Head of caudate nucleus (tissue), 42 donors: ENCODE measurements at places on chromosomes 7 and 10.

GRCh38 chr10:72320676-72321247 lies 34.0 kb downstream of the DNAJB12 start:
- DNase-seq = no peak

DNA sequence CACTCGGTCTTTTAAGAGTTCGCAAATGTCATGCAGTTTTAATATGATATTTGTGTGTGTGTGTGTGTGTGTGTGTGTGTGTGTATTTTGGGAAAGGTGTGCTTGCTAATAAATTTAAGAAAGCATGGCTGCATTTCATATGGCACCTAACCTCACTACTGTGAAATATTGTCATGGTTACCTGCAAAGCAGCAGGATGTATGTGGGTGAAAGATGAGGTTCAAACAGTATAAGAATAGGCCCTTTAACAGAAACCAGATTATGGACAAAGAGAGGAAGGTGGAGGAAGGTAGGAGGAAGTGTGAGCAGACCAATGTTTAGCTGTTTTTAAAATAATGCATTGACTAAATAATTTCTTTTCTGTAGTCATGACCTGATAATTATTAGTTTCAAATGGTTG lies 73.5 kb upstream of the CACNA2D1 start:
- DNase-seq = no peak

- peak; percentile 69 for DNase-seq
These were observed 33.4 kb upstream of the PLPP4 start for GRCh38 chr10:120423431-120424197.

DNA sequence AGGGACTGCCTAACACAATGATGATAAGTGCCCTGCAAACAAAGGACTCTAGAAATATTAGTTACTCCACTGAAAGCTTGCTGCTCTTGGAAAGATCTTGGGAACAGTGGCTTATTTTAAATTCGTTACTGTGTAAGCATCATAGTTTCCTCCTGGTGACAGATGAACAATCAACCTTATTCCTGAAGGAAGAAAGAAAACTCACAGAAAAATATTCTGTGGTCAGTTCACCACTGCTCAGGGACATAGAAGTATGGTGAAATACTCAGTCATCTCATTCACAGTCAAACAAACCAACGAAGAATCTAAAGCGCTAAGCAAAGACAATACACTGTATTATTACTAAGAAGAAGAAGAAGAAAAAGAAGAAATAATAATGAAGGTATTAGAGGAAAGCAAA lies 27.8 kb downstream of the MKX start:
- no peak for DNase-seq

- no peak for DNase-seq
These were observed 60.4 kb downstream of the ADD3 start for GRCh38 chr10:110067960-110068770.

- no peak for DNase-seq
These were observed 455.7 kb downstream of the AUTS2 start for GRCh38 chr7:70053989-70054388.

- no peak for DNase-seq
These were observed 141.9 kb downstream of the ADK start for GRCh38 chr10:74292871-74293427.

GRCh38 chr10:34918776-34919315 lies 103.8 kb upstream of the PARD3 start:
- peak; percentile 42 for DNase-seq

GRCh38 chr7:2755531-2755930 lies 67.5 kb downstream of the AMZ1 start:
- no peak for DNase-seq

DNA sequence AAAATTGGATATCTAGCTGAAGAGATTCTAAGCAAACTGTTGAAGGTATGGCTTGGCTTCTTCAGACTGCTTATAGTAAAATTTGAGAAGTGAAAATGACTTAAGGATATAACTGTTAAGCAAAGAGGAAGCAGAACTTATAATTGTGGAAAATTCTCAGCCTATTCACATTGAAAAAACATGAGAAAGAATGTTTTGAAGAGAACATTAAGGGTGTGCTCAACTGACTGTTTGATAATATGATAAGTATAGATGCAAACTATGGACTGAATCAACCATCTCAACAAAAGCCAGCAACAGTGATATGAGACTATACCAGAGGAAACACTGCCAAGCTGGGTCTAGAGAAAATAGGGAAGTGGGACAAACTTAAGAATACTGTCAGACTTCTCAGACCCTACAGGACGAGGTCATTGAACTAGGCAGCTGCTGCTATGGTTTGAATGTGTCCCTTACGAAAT lies 133.1 kb upstream of the PPP1R3A start:
- DNase-seq = no peak

GRCh38 chr7:110139056-110139455 lies 951.9 kb upstream of the LRRN3 start:
- no peak for DNase-seq

- no peak for DNase-seq
These were observed 23.1 kb downstream of the ZC3HAV1 start for GRCh38 chr7:139086454-139086853.

GRCh38 chr7:35695473-35695850 lies 527 bp upstream of the HERPUD2 start:
- DNase-seq = no peak

DNA sequence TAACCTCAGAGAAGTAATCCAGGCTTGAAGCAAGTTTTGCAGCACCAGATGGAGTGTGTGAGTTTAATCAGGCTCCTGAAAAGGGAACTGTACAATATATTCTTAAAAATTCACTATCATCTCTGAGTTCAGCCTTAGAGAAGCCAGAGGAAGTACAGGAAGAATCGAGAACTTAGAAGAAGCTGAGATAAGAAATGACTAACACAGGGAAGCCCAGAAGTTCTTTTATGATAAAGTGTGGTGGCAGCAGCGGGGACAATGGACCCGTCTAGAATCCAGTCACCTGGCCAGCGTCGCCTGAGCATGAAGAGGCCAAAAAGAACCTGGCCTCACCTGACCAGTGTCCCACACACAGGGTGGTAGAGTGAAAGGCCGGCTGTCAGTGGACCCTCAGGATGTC lies 161.0 kb downstream of the USP6NL start:
- no peak for DNase-seq

DNA sequence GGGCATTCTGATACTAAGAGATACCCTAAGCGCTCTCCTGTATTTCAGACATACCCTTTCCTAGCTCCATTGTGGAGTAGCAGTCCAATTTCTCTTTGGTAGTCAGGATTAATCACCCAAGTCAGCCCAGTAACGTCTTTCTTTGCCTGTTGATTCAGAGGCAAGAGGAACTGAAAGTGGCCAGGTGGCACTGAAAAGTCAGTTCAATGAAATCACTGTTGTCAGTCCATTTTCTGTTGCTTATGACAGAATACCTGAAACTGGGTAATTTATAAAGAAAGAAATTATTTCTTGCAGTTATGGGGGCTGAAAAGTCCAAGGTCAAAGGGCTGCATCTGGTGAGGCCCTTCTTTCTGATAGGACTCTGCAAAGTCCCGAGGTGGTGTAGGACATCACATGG lies 40.2 kb downstream of the ANKRD61 start:
- no peak for DNase-seq

- DNase-seq = no peak
These were observed 196.9 kb upstream of the GHITM start for GRCh38 chr10:83942410-83942809.
